CD4-positive, alpha-beta T cell treated with Interleukin-15 for 4 hours (primary cell): ENCODE measurements at places on chromosomes 7 and 10.

- DNase-seq, result no peak
Observed at GRCh38 chr7:48255046-48255445, 83.8 kb downstream of the ABCA13 start.

GRCh38 chr10:32650246-32650655 is 204.3 kb downstream of the CCDC7 start:
- peak; percentile 28 for DNase-seq

DNA sequence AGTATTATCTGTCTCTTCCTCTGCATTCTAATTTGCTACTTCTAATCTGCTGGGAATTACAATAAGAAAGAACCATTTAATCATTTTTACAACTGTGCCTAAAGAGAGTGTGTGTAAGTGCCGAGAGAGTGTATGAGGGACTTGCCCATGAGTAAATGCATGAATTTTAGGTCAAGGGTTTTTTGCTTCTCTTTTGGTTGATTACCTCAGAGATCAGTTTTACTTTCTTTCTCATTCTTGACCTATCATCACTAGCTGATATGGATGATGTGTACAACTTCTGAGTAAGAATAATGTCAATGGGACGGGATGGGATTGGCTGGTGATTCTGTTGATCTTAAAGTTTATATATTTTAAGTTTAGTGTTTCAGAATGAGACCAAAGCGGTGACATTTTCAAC is 47.8 kb downstream of the IKZF1 start:
- peak; percentile 83 for DNase-seq

GRCh38 chr10:109932391-109932790 is 9.1 kb upstream of the XPNPEP1 start:
- DNase-seq, result no peak

DNA sequence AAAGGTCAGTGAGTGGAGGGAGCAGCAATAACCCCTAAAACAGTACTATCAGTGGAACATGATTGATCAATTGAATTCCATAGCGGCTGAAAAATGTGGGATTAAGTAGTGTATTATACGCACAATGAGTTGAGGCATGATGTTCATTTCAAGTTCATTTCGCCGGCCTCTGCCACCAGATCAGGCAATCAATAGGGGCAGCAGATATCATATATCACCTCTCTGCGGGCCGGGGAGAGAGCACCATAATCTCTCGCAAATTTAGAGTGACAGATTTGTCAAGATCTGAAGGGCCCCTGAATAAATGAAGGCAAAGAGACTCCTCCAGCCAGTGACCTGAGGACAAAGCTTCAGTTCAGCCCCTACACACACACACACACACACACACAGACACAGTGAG is 58.5 kb downstream of the PAX2 start:
- DNase-seq, result no peak

DNA sequence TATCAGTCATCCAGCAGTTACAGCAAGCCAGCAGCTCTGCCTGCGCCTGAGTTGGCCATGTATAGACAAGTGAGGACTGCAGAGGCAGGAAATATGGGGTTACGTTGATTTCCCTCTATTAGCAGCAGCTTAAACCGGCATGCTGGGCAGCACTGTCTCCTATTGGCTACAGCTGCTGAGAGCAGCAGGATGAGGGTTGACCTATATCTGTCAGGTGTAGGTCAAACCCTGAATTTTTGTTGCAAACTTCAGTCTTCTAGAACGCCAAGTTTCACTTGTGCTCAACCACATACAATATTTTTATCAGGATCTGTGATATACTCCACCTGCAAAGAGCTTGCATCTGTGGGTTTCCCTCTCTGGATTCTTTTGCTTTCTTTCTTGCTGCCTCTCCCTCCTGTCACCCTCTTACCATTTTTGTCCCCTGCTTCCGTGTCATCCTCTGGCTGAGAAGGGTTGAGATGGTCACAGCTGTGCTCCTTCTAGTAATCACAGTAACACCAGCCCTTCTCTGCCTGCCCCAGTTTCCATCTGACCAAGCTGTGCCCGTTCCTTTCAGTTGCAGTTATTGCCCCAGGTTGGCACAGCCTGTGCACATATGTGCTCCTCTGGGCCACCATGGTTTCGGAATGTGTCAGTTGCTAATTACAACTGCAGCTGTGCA is 23.8 kb upstream of the GLCCI1 start:
- DNase-seq, result peak; percentile 54

GRCh38 chr10:119849031-119849789 is 23.4 kb downstream of the MCMBP start:
- DNase-seq, result no peak

GRCh38 chr7:108157606-108158335 is 27.6 kb upstream of the LAMB4 start:
- no peak for DNase-seq

DNA sequence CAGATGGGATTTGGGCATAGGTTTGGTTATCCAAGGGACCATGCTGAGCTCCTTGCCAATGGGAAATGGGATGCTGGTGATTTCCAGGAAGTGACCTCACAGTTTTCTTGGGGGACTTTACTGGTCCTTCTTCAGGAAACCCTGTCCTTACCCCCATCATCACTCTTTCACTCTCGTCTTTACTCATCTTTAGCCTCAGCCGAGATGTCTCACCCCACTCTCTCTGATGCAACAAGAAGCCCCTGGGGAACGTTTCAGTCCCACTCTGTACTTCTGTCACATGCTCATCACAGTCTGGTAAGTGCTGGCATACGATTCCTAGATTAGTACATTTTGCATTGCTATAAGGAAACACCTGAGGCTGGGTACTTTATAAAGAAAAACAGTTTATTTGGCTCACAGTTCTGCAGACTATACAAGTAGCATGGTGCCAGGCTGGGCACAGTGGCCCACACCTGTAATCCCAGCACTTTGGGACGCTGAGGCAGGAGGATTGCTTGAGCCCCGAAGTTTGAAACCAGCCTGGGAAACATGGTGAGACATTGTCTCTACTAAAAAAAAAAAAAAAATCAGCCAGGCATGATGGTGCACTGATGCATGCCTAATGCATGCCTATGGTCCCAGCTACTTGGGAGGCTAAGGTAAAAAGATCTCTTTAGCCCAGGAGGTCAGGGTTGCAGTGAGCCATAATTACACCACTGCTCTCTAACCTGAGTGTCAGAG is 63.5 kb upstream of the VKORC1L1 start:
- DNase-seq, result no peak
